NCI-H774 (cell line): ENCODE measurements at places on chromosomes 7 and 10.

GRCh38 chr7:131225619-131226513 is 101.8 kb upstream of the MKLN1 start:
- no peak for DNase-seq

DNA sequence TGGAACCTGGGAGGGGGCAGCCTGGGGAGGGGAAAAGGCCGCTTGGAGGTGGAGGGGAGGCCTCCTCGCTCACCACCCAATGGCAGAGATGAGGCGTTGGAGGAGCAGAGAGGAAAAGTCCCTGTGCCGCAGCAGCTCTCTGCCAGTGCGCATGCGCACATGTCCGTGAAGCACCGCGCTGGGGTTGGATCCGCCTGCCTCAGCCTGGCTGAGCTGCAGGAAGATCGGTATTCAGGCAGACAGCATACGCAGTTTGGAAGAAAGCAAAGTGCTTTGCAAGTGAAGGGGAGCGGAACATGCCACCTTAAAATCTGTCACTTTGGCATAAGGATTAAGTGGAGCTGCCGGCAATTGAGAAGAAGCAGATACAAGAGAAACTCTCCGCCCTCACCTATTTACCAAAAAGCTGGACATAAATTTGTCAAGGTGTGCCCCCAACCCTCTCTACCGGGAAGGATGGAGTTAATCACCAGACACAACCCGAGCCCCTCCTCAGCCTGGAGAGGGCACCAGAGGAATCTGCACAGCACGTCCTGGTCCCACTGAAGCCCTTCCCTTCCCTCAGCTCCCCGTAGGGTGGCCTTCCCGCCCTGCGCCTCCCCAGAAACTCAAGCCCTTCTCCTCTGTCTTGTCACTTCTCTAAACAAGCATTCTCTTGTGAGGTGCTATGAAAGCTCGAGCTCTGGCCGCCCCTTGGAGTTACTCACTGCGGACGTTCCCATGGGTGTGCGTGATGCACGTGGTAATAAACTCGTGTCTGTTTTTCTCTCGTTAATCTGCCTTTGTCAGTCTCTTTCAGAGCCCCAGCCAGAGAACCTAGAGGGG is 32.2 kb upstream of the TMEM72 start:
- DNase-seq, result peak; percentile 70

DNA sequence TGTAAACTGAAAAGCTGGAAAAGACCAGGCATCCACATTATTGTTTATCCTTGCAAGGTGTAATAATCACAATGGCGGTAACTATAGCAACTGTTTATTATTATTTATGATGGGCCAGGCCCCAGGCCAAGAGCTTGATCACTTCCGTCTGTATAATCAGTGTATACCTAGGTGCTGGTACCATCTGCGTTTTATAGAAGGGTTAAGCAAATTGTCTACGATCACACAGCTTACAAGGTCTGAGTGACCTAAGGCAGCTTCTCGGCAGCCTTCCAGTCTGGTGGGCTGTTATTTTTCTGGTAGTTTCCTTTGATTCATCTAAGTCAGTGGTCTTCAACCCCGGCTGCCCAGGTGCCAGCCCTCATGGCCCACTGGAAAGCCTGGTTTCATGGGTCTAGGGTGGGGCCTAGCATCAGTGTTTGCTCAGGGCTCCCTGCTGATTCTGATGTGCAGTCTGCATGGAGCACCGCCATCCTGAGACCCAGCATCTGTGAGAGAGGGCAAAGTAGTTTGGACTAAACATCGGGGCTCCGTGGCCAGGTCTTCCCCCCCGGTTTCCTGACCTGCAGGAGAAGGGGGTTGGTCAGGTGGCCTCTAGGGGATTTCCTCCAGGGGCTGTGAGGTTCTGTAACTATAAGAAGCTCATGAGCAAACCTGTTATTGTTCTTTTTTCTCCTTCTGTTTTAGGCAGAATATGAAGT is 146.4 kb downstream of the RGS10 start:
- DNase-seq, result peak; percentile 9

GRCh38 chr7:70849580-70850235 is 282.2 kb upstream of the GALNT17 start:
- DNase-seq, result no peak

GRCh38 chr7:69811476-69812308 is 213.4 kb downstream of the AUTS2 start:
- DNase-seq, result no peak

- no peak for DNase-seq
These were observed 362.8 kb upstream of the MBL2 start for GRCh38 chr10:53135213-53135896.

GRCh38 chr7:140537750-140538482 is 58.6 kb upstream of the MKRN1 start:
- DNase-seq, result no peak

- DNase-seq, result no peak
These were observed 65.4 kb downstream of the CDK14 start for GRCh38 chr7:90661290-90662151.

- no peak for DNase-seq
These were observed 6.5 kb upstream of the ERLIN1 start for GRCh38 chr10:100192350-100192749.

GRCh38 chr10:125141150-125141859 is 19.1 kb downstream of the CTBP2 start:
- no peak for DNase-seq

DNA sequence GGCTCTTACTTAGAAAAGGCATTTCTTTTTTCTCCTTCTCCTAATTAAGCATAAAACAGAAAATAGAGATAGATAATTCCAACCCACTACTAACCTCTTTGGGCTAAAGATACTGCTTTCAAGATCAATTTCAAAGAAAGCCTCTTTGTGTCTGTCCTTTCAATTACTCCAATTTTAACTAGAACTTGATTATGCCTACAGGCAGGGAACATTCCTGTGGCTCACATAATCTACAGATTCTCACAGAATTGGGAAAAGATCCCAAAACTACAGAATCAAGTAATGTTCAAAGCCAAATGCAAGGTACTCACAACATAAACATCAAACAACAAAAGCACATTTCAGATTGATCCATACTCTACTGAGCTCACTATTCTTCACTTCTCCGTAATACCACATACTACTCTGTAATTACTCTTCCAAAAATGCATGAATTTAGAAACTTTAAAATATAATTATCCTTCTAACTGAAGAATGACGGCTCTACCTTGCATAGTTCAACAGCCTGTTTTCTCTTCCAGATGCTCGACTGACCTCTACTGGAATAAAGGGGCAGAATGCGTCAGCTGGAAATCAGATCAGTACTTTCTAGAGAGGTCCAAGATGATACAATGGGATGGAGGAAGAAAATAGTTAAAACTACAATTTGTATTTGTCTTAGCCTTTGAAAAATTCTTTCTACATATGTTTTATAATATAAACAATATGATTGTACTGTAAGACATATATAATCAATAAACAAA is 3.9 kb downstream of the MTERF1 start:
- no peak for DNase-seq

DNA sequence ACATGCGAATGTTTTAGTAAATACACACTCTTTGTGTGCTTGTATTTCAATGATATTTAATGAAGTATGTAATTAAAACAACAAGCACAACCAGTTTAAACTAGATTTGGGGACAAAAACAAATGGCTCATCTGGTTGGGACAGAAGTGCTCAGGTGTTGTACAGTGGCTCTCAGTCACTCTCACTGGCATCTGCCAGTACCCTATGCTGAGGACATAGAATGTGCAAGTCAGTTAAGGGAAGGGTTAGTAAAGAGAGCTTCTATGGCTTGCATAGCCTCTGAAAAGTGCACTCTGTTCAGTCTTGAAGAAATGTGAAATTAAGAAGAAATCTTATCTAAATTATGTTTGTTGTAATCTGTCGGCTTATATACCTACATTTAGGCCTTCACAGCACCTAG is 183.0 kb downstream of the LRRC4 start:
- DNase-seq, result peak; percentile 20

- no peak for DNase-seq
These were observed 75.2 kb upstream of the INHBA start for GRCh38 chr7:41777894-41778596.

GRCh38 chr10:110067960-110068770 is 60.4 kb downstream of the ADD3 start:
- DNase-seq, result no peak

GRCh38 chr7:47691988-47692387 is 110.1 kb upstream of the TNS3 start:
- no peak for DNase-seq

DNA sequence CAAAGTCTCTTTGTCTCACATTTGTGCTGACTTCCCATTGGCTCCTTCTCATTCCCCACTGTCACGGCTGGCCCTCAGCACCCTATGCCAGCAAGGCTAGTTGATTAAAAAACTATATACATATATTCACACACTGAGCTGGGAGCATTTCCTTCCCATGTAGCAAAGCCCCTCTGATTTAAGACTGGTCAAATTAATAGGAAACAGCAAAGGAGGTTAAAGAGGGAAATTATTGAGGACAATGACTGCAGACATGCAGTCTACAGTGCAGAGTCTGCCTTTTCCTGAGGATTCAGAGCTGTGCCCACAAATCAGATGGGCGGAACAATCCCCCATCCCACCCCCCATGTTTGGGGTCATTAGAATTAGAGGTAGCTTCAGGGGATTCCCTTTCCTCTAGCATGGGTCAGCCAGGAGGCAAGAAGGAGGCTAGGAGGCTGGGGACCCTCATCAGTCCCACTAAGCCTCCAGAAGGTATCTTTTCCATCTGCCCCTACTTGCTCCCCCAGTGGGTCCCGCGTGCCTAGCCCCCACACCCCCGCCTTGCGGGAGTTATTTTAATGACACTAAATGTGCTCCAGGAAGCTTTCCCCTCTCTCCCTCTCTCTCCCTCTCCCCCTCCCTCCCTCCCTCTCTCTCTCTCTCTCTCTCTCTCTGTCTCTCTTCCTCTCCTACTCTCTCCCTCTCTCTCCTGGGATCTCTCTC is 9.8 kb upstream of the DLX6 start:
- DNase-seq, result no peak

DNA sequence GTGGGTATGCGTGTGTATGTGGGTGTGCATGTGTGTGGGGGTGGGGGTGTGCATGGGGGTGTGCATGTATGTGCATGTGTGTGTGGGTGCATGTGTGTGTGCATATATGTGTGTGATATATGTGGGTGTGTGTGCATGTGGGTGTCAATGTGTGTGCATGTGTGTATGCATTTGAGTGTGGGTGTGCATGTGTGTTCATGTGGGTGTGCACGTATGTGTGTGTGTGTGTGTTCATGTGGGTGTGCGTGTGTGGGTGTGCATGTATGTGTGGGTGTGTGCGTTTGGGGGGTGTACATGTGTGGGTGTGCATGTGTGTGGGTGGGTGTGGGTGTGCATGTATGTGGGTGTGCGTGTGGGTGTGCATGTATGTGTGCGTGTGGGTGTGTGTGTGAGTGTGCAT is 42.6 kb downstream of the GTF2IRD1 start:
- DNase-seq, result no peak
